ENCODE measurements at places on chromosomes 12 and 14. TPM values are rescaled to one million over a fixed set of nuclear protein-coding genes. Genes with fewer than 3 reads are reported as not detected.

TC2N gene
- 93.4 TPM for total RNA-seq

DNA sequence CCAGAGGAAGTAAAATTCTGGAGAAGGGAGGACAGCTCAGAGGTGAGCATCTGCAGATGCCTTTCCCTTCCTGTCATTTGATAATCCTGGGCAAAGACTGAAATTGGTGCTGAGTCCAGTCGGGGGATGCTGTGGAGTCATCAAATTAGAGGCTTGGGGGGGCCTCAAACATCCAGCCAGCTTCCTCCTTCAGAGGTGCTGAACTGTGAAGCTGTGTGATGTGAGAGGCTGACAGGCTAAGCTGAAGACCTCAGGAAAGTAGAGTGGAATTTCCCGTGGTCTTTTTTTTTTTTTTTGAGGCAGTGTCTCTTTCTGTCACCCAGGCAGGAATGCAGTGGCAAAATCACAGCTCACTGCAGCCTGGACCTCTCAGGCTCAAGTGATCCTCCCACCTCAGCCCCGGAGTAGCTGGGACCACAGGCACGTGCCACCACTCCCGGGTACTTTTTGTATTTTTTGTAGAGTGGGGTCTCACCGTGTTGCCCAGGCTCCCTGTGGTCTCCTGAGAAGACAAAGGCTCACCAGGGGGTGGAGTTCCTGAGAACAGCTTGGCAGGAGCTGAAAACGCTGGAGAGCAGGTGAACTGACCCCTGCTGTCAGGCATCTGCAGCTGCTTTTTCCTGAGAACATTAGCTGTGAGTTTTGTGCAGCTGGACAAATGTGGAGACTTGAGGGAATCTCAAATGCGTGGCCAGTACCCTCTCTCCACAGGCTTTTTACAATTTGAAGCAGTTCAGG is 6.1 kb upstream of the TCL1B start:
- DNase-seq: no peak

DNA sequence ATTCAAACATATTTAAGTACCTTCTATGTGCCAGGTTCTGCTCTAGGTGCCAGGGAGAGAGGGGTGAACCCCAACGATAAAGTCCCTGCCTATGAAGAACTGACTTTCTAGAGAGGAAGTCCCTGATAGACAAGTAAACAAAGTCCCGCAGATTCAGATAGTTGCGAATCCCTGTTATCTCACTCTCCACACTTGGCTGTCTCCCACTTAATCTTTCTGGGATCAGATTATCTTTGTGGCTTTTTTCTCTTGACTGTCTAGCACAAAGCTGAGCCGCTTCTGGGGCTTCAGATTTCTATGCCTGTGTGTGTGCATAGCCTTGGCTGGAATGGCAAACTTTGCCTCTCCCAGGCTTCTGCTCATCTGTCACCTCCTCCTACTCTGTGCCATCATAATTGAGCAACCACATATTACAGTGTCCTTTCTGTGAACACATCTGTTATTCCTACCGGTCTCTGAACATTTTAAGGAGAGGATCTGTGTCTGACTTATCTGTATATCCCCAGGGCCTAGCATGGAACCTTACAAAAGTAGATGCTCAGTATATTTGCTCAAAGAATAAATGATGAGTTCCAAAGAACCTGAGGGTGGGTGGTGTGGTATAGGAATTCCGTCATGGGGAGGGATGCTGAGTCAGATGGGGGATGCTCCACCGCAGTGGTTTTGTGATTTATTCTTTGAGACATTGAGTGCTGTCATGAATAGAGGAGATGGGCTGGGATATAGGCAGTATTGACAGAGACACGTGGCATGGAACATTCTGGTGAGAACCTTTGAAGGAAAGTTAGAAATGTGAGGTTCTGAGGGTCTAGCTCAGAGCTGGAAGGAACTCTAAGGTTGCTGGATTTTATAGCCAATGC is 28.5 kb downstream of the RGS6 start:
- no peak for DNase-seq

TSHR gene
- 0.25 TPM for total RNA-seq

GRCh38 chr14:83196236-83196635 is 1662.6 kb upstream of the SEL1L start:
- no peak for DNase-seq

- DNase-seq: no peak
Observed at GRCh38 chr12:57496822-57497221, 9.0 kb downstream of the MARS1 start.

- no peak for DNase-seq
Observed at GRCh38 chr12:119025786-119026185, 44.4 kb downstream of the SRRM4 start.

DNA sequence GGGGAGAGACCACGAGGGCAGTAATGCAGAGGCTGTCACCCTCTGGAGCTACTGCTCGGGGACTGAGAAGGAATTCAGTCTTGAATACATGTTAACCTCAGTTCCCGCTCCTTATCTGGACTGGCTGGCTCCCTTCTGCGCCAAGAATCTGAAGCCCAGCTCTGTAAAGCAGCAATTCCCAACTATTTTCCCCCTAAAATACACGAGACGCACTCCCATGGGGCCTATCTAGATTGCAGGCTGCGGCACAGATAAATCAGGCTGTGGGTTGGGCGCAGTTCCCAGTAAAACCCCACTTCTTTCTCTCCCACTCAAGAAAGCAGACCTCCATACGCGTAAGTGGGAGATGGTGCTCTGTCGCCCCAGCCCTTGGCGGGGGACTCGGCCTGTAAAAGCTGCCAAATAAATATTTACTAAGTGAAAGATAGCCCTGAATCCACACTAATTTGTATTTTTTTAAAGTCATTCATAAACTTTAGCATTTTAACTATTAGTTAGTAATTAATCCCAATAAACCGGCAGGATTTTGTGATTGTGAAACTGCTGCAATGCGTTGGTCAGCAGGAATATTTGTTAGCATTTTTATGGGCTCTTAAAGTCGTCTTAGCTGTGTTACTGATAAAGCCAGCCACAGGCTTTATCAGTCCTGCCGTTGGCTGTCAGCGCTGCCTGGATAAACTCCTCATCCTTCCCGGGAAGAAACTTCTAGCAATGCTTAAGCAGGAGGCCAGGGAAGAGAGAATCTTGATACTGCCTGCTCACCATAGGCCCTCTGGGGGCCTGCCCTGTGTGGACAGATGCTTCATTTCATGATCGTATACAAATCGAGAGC is 17.8 kb downstream of the FBXL14 start:
- peak; percentile 47 for DNase-seq

GRCh38 chr14:68379510-68380328 is 413.1 kb downstream of the ZFP36L1 start:
- peak; percentile 80 for DNase-seq

GRCh38 chr12:132729541-132730320 is 19.1 kb downstream of the PGAM5 start:
- DNase-seq: no peak

DNA sequence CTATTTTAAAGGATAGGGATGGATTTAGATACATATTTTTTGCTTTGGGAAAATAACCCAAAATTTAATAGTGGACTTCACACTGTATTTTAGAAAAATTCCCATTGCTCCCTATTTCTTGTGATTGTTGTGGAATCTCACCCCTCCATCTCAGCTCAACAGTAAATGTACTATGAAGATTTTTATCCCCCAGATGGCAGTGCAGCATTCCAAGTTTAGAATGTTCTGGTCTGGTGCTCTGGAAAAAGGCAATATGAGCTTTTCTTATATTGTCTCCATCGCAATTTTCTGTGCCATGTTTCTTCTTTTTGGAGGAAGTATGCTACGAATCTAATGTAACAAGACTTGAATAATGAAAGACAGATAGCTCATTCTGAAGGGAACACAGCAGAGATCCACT is 471.7 kb upstream of the SYT1 start:
- no peak for DNase-seq

TMEM116 gene
- 8.5 TPM for total RNA-seq

DNA sequence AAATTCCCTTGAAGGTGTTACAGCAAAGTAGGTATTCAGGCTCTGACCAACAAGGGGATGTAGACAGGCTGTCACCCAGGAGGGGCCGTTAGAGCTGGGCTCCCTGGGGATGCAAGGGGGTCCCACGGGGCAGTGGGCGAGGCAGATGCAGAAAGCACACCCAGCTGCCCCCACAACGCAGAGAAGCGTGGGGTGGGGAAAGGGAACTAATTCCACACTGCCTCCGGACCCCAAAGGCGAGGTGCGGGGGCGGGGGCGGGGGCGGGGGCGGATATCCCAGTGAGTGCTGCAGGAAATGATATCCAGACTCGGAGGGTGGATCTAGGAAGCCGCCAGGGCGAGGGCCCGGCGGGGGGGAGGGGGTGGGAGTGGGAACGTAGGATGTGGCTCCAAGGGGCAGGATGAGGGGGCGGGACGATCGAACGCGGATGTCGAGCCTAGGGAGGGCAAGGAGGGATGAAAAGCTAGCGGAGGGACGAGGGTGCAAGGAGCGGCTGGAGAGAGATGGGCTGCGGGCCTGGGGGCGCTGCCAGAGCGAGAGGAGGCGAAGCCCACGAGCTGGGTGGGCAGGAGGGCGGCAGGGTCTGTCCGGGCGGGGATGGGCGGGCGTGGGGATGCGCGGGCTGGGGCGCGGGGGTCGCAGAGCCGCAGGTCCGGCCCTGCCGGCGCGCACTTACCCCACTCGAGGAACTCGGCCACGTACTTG is 874 bp downstream of the CDC42BPB start:
- DNase-seq: peak; percentile 79

DNA sequence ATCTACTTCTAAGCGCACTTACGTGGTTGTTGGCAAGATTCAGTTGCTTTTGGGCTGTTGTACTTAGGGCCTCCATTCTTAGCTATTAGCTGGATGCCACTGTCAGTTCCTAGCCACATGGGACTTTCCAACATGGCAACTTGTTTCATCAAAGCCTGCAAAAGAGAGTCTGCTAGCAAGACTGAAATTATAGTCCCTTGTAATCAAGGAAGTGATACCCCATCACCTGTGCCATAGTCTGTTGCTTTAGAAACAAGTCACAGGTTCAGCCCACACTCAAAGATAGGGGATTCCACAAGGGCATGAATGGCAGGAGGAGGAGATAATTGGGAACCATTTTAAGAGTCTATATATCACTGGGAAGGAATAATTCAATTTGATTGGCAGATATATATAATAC is 27.1 kb upstream of the SLC17A8 start:
- no peak for DNase-seq

DNA sequence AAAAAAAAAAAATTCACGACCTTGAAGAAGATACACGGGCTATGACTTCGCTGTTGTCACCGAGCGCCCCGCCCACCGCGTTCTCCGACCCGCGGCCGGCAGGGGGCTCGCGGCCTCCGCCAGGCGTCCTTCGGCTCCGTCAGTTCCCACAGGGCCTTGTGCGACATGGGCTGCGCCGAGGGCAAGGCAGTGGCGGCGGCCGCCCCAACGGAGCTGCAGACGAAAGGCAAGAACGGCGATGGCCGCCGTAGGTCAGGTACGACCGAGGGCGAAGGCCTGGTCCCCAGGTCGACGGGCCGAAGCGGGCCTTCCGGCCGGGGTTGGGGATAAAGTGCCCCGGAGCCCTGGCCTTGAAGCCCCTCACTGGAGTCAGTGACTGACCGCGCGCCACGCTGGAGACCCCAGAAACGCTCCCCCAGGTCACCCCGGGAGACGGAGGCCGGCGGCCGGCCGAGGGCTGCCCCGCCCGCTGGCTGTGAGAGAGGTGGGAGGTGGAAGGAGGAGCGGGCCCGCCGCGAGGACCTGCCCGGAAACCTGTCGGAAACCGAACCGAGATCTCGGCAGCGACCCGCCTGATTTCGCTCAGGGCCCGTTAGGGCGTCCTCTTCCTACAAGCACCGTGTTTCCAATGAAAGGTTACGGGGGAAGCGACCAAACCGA is at the start of gene TXNRD1:
TSS of gene TXNRD1 (plus strand) at position 142 of the 660 bp plus-strand sequence. CDS start at position 166, 24 bp downstream.
- DNase-seq: peak; percentile 78

- DNase-seq: no peak
Observed at GRCh38 chr14:90040411-90040810, 21.4 kb upstream of the KCNK13 start.

OLR1 gene
- total RNA-seq: 0.20 TPM

DNA sequence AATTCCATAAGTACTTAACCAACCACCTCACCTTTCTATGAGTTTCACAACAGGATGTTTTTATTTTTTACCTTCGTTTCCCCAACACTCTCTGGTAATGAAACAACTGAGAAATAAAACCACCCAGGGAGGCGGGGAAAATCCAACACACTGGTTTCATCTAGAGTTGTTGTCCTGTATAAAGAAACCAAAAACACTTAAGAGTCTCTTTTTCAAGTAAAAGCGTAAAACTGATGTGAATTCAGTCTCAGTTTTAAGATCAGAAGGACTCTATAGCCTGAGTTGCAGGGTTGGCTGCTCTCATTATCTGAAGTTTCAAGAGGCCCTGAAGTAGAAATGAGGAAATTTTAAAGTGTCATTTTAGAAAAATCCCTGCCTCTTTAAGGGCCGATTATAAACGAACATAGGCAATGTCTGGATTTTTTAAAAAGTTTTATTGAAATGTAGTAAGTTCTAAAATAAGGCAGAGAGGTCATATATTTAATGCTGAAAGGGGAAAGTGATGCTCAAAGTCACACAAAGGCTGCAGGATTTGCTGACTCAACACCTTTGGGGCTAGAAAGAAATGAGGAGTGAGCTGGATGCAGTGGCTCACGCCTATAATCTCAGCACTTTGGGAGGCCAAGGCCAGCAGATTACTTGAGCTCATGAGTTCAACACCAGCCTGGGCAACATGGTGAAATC is 27.2 kb downstream of the HIGD1C start:
- no peak for DNase-seq

DNA sequence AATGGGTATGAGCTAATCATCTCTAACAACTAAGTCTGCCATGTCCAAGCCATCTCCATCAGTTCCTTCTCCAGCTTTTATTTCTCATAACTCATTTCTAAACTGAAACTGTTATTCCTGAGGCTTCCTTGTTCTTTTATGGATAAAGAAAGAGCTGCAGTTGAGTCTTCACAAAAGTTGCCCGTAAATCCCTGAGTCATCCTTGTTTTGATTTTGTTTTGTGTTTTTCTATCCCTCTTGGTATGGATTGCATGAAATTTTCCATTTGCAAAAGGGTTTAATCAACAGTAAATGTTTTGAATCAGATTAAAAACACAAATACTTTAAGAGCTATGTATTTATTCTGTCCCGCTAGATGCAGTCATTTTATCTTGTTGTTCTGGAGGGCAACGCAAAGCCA is 290.6 kb downstream of the EGLN3 start:
- no peak for DNase-seq

DNA sequence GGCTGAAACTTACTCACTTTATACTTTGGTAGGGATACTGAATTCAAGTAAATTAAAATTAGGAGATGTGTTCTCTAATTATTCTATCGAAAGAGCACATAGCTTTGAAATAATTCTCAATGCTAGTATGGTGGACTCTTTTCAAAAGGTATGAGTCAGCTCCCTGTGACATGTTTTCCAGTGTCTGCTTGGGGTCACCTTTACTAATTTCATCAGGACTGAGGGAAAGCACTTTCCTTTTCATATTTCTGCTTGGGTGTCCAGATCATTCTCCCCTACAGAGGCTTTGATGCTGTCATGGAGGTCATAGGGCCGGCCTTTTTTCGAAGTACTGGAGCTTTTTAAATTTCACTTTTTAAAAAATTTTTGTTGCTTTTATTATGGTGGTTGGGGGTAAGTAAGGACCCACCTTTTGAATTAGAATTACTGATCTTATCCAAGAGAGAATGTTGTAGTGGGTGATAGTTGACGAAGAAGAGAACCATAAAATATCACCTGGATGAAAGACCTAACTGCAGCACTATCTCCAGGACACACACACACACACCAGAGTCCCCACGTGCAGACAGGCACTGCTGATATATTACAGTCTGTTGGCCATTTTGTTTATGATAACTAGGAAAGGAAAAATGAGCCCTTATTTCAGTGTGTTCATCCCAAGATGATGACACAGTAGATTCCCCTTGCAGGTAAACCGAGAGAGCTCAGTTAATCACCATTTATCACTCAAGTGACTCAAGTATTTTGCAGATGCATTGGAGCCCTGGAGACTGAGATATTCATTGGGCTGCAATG is 558.6 kb downstream of the DIO2 start:
- no peak for DNase-seq

RIMKLB gene
- total RNA-seq: 4.3 TPM

Data from colonic mucosa (tissue), 4 donors.